Cortex of kidney (tissue), 1 donor: ENCODE measurements at places on chromosomes 6 and 20.

- DNase-seq = no peak
These were observed 130.6 kb downstream of the ERMARD start for GRCh38 chr6:169881976-169882375.

DNA sequence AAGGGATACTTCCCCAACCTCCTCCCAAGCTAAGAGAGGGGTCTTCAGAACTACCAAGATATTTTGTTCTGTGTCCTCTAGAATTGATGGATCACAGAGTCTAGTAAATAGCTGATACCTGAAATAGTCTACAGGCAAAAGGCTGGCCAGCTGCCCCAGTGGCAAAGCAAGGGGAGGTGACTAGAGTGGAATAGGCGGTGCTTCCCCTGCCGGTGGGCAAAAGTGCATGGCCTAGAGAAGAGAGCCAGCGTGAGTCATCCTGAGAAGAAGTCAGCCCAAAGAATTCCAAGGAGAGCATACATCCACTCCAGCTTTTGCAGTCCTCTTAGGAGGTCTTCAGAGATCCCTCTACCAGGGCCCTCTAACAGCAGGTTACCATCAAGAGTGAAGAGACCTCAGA, 14.7 kb downstream of the DPPA5 start:
- DNase-seq = no peak

DNA sequence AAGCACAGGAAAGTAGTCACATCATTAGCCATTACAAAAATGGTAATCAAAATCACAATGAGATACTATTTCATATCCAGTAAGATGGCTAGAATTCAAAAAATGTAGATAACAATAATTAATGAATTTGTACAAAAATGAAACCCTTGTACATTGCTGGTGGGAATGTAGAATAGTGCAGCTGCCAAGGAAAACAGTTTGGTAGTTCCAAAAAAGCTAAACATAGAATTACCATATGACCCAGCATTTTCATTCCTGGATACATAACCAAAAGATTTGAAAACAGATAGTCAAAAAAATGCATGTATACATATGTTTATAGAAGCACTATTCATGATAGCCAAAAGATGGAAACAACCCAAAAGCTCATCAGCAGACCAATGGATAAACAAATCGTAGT, 251.1 kb upstream of the RAB32 start:
- no peak for DNase-seq

GRCh38 chr20:60050193-60050947, 92.1 kb downstream of the CDH26 start:
- no peak for DNase-seq

DNA sequence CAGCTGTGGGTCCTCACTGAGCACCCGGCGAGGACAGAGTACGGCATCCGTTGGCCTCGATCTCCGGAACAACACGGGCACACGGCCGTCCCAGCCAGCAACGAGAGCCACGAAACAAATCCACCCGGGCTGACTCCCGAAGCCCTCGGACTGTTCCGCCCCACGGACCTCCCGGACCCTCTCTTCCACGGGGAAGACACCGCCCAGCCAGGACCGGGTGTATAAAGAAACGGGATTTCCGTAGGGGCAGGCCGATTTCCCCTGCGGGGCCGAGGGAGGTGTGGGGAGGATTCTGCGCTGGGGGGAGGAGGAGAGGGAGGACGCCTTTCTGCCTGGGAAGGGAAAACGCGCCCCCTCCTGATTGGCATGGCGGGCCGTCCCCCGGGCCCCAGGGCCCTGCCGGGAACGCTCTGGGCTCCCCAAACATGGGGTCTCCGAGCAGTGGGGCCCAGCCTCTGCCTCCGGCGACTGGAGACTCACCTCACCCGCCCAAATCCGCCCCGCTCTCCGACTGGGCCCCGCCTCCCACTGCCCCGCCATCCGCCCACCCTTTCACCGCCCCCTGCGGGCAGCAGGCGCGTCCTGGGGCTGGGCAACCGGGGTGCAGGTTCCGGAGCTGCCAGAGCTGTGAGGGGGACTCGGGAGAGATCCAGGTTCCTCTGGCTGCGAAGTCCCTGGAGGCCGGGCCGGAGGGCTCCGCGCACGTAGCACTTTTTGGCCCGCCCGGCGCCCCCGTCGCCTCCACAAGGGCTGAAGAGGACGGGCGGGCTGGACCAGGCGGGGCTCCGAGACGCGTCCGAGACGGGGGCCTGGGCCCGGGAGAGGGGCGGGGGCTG, 679 bp upstream of the PPDPF start:
- DNase-seq = no peak

DNA sequence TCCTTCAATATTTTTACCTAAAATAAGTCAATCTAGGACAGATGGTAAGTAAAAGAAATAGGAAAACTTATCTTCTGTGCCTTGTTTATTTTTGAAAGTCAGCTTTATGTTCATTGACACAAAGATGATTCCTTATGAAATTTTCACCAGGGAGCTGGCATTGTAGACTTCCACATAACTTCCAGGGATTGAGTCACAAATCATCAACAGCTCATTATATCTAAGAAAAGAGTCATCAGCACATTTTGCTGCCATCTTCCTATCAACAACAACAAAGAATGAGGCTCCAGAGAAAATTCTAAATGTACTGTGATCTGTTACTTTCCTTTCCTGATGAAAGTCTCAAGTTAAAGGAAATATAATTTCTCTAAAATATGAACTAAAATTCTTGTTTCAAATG, 48.5 kb downstream of the CFAP61 start:
- DNase-seq = no peak

- DNase-seq = no peak
These were observed 81.6 kb downstream of the MANEA start for GRCh38 chr6:95658886-95659285.

GRCh38 chr6:131813991-131814390, 6.2 kb downstream of the ENPP1 start:
- no peak for DNase-seq

GRCh38 chr6:53986721-53987521, 124.3 kb upstream of the MLIP start:
- no peak for DNase-seq

GRCh38 chr6:15993716-15994228, 135.1 kb upstream of the MYLIP start:
- no peak for DNase-seq

- DNase-seq = no peak
These were observed 1.7 kb downstream of the HSF2 start for GRCh38 chr6:122401104-122401503.

DNA sequence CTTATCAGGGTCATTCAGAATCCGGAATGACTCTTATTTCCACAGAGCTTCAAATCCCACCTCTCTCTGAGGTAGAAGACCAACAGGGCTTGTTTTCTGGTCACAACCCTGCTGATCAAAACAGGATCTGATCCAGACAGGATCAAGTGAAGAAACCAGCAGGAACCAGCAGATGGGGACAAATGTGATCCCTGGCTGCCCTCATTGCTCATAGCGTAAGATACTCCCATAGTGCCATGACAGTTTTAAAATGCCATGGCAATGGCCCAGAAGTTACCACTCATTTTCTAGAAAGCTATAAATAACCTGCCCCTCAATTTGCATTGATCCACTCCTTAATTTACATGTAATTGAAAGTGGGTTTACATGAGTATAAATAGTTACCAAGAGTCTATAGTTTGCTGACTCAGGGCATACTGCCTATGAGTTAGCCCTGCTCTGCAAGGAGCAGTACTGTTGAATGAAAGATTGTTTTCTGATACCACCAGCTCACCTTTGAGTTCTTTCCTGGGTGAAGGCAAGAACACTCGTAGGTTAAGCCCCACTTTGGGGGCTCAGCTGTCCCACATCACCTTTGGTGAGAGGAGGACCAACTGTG, 6.2 kb upstream of the ZNF334 start:
- no peak for DNase-seq

- DNase-seq = no peak
These were observed 85.3 kb downstream of the TRMT6 start for GRCh38 chr20:5864873-5865587.

GRCh38 chr6:36227379-36228228, 31.1 kb downstream of the BRPF3 start:
- DNase-seq = no peak

GRCh38 chr6:90385759-90386313, 89.2 kb upstream of the BACH2 start:
- DNase-seq = no peak

GRCh38 chr6:79902046-79902445, 45.3 kb downstream of the ELOVL4 start:
- DNase-seq = no peak

DNA sequence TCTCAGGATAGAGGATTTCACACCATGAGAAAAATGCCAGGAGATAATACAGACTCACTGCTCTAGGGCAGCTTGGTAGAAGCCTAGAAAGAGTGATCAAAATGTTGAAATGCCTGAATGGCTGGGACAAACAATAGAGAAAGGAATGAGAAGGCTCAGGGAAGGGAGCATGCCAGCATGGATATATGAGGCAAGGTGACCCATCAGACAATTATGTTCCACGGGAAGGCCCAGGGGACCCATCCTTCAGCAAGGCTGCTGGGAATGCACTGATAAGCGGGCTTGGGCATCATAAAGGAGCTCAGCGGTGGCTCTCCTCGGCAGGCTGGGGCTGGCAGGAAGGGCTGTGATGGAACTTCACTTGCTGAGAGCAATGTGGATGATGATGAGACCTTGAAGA, 12.2 kb downstream of the HEBP2 start:
- DNase-seq = no peak

GRCh38 chr20:46108435-46108841, 9.7 kb upstream of the CD40 start:
- DNase-seq = no peak

- DNase-seq = no peak
These were observed 65.0 kb upstream of the IFNGR1 start for GRCh38 chr6:137283940-137284810.

- DNase-seq = no peak
These were observed 150.8 kb downstream of the COL21A1 start for GRCh38 chr6:56096541-56096940.

- DNase-seq = no peak
These were observed 160.3 kb upstream of the ATXN1 start for GRCh38 chr6:16921399-16922110.

DNA sequence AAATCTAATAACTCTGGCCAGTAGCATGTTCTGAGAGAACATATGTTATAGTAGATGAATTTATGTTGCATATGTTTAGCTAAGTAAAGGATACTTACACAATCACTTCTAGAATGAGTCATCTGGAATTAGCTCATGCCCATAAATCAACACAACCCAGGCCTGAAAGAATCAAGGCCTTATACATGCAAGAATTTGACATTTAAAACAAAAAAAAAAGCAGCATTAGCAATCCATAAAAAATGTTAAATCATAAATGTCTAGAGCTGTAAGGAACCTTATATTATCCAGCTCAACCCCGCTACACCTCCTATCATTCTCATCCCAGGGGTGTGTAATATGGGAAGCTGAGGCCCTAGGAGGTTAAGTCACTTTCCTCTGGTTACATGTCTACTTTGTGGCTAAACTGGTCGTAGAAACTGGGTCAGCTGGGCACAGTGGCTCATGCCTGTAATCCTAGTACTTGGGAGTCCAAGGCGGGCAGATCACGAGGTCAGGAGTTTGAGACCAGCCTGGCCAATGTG, 105.2 kb upstream of the CARMIL1 start:
- DNase-seq = no peak

DNA sequence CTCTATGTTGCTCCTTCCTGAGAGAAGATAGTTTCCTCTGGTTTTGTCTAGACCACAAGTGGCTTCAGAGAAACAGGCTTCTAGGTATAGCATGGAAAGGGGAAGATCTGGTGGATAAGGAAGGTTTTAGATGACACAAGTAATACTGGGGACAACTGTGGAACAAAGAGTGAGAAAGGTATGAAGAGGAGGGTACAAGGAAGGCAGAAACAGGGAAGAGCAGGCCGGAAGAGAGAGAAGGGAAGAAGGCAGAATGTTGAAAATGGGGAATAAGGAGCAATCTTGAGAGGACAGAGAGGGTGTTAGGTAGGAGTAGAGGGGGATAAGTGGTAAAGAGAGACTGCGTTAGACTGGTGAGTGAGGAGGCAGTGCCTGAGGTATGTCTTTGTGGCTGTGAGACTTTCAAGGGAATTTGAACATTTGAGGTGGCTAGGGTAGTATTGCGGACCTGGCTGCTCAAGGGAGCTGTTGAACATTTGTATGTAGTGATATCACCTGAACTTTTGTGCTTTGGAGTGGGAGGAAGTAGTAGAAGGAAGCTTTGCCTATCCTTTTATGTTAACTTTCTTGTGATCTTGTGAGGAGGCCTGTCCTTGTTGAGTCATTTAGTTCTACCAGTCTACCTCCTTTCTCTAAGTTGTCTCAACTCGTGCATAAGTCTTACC, 69.5 kb downstream of the FOXO3 start:
- no peak for DNase-seq

DNA sequence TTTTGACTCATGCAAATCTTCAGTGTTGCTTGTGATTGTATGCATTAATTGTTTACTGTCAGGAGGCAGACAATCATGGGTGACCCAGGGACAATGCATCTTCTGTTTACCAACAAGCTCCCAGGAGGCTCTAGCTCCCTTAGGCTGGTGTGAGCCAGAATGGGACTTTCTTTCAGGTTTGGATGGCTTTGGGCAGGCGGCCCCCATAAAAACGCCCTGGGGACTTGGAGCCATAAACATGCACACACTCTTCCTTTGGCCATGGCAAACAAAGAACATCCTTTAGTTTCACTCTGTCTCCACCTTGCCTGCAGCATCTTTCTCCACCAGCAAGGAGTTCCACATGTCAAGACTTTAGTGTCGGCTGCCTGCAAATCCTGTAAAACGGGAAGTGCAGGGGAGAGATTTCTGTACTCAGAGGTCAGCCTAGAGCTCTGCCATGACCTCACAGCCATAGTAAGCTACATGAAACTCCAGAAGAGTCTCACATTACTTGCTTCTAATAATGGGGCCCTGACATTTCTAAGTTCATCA, 127.6 kb downstream of the MAP3K7 start:
- no peak for DNase-seq

DNA sequence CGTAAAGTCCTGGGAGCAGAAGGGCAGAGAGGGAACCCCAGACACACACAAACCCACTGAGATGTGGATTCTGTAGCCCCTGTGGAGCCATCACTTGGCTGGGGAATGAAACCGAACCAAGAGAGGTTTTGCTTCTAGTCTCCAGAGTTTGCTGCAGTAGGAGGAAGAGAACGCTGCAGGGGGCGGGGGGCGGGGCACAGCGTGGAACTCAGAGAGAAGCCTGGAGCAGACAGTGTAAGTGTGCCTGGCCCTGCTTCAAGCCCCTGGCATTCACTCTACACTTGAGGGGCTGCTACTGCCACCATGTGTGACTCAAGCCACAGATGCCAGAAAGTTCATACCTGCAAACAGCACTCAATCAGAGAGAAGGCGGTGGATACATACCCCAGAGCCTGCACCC, 18.9 kb downstream of the GABRR1 start:
- DNase-seq = no peak

DNA sequence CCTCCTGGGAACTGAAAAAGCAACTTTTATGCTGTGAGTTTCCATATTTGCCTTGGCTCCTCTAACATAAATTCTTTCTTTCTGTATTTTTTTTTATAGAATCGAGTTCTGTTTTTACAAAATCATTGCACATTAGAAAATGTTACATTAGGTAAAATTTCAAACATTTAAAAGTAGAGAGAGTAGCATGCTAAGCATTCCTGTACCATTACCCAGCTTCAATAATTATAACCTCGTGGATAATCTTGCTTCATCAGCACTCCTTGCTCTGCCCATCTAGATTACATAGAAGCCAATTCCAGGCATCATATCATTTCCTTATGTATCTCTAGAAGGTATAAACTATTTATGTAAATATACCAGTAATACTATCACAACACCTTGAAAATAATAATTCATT, 15.4 kb upstream of the FBXO30 start:
- no peak for DNase-seq

GRCh38 chr20:63736893-63737694, 630 bp downstream of the LIME1 start:
- no peak for DNase-seq
